ENCODE measurements at places on chromosomes 1 and 21. TPM values are rescaled to one million over a fixed set of nuclear protein-coding genes. Genes with fewer than 3 reads are reported as not detected.
A peak's percentile ranks its signal among the peaks of the same experiment; 100 is the strongest.

Gene SIK1
- polyA plus RNA-seq = 1.9 TPM

Gene SLC35F3
- 0.66 TPM for polyA plus RNA-seq

Gene C1orf141
- not detected for polyA plus RNA-seq

GRCh38 chr1:188582911-188583532 lies 1754.3 kb downstream of the PLA2G4A start:
- no peak for DNase-seq

- peak; percentile 36 for DNase-seq
These were observed 219.1 kb upstream of the ZC3H12A start for GRCh38 chr1:37255136-37255795.

Measured in right renal pelvis (tissue), 4 donors.